ENCODE measurements at places on chromosomes 3 and 15.

DNA sequence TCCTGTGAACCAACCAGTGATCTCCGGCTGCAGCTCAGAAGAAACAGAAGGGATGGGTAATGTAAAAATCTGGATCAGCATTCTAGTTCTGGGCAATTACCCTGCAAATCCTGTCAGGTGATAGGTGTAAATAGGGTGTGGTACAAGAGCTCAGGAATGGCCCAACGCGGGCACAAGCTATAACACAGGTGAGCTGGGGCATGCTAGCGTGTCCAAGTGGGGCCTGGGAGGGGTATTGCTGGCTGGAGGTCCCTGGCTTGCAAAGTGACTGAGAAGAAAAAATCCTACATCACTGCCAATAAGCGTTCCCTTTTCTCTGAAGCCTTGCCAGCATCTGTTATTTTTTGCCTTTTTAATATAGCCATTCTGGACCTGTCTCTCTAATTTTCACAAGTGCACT, 9.7 kb upstream of the CHST2 start:
- DNase-seq = no peak

DNA sequence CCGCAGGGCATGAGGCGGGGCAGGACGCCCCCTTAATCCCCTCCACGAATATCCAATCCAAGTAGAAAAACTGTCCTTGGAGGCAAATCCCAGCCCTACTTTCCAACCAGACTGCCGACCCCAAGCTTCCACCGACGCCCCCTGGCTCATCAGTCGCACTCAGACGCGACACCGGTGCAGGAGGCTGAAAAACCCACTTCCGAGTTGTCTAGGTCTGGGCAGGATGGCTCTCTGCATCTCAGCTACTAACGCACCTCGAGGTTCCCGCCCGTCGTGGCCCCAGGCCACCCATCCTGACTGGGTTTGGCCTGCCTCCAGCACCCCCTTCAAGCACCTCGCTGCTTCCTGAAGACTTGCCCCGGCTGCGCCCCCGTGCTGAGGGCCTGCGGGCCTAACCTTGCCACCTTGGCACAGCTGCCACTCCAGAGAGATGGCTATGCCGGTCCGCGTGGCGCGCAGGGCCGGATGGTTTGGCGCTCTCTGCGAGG, 15.5 kb downstream of the RGMA start:
- DNase-seq = no peak

DNA sequence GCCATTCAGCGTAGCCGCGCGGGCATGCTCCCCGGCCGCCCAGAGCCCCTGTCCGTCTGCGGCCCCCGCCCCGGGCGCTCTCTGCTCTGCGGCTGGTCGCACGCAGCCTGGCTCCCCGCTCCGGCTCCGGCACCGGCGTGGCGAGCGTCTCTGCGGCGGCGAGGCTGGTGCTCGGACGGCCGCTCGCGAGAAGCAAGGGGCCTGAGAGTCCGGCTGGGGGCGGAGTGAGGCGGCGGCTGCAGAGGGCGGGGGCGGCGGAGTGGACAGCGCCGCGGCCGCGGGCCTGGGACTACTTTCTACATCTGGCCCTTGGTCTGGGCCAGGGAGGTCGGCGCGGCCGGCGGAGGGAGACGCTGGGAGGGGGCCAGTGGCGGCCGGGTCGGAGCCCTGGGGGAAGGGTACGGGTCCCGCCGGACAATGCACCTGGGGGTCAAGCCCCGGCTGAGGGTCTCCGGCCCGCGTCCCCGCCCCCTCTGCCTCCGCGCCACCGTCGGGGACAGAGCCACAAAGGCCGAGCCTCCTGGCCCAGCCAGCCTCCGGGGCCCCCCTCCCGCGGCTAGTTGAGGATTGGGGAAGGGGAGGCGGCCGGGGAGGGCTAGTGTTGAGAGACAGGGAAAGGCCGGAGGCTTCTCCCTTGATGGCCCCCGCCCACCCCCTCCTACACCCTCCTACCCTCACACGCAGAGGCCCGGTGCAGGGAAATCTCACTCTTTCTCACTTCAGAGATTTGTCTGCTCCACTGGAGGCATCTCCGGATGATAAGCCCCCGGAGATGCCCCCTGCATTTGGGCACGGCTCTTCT, at the start of gene PRTG:
Gene PRTG (minus strand): TSS at position 226 of the 802 bp plus-strand sequence. CDS start 221 bp downstream, at position 5.
- no peak for DNase-seq

- DNase-seq = no peak
Measured at GRCh38 chr3:133588035-133588434, 14.5 kb downstream of the CDV3 start.

GRCh38 chr3:45516829-45517228, 77.7 kb upstream of the LIMD1 start:
- DNase-seq = no peak

DNA sequence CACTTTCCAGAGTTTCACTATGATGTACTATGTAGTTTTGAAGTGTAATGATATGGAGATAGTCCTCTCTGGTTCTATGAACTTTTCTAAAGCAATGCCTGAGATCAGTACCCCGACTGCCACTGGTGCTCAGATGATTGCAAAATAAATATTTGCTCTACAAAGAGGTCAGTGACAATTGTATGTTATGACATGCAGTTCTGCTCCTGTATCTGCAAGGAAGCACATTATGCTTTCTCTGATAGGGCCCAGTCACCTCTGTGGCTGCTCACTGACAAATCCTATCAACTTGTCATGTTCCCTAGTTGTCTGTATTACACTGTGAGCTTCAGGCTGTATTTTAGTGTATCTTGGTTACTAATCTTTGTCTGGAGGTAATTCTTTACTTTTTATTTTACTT, 362.6 kb downstream of the ROBO1 start:
- DNase-seq = no peak

DNA sequence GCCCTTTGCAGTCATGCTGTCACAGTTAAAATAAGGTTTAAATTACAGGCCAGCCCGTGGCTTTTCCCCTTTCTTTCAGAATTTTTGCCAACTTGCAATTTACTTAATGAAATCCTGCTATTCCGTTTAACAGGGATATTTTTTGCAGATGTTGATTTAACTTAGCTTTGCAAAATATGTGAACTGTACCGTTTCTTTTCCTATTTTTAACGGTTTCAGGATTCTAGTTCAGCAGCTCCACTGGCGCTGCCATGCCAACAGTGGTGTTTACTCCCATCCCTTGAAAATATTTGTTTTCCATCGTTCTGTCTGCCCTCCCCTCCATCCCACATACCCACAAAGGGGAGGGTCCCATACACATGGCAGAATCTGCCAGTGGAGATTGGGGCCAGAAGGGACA, 54.3 kb downstream of the SMAD6 start:
- peak; percentile 13 for DNase-seq

DNA sequence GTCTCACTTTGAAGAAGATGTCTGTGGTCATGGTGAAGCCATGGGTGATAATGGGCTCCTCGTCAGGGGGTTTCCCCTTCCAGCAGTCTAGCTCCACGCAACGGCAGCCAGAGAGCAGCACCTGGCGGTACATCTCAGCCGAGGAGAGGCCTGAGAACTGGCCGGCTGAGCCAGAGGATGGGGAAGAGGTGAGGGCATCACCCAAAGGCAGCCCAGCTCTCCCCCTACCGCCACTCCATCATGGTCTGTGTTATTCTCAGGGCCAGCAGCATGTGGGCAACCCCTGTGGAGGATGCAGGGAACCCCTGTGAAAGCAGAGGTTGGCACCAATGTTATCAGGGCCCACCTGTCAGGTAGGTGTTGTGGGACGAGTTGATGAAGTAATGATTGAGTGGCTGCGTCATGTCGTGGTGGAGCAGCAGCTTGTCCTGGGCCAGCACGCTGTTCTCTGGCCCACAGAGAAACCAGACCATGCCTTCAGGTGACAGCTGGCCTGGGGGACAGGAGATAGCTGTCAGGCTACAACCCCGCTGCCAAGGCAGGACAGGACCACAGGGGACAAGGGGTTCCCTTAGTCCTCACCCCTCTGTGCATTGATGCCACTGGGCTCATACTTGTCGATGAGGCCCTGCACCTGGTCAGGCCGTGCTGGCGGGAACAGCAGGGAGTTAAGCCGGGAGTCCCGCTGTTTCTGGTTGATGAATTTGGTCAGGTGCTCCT, 9.4 kb downstream of the PLCB2 start:
- no peak for DNase-seq

GRCh38 chr15:27170851-27171250, 199.9 kb downstream of the GABRG3 start:
- no peak for DNase-seq

DNA sequence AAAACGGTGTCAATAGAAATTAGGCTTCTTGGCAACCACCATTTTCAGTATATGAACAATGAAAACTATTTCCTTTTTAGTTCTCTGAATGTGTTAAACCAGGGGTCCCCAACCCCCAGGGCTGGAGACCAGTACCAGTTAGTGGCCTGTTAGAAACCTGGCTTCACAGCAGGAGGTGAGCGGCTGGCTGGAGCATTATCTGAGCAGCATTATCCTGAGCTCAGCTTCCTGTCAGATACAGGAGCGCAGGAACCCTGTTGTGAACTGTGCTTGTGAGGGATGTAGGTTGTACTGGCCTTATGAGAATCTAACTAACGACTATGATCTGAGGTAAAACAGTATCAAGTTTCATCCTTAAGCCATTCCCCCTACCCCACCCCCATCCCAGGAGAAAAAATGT, 328.7 kb downstream of the ZBBX start:
- DNase-seq = no peak

DNA sequence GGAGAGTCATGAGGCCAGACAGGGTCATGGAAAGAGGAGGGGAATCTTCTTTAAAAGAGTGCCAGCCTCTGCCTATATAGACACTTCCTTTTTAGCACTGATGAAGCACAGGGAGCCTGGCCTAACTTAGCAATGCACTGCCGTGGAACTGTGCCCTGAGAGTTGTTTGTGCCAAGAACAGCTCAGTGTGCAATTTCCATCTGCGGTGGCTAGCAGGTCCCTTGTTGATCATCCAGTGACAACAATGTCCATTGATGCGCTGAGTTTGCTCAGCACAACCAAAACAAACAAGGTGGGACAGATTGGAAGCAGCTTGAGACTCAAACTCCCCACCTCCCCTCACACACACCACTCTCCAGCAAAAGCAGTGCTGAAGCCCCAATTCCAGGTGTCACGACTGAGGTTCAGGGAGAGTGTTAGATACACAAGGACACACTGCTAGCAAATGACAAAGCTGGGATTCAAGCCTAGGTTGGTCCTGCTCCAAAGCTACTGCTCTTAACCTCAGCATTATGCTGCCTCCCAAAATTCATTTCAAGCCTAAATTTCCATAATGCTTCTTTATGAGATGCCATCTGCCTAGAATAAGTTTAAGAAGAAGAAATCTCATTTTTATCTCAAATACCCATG, 316.6 kb upstream of the UBE2E2 start:
- DNase-seq = no peak

GRCh38 chr3:134879990-134880389, 84.9 kb downstream of the EPHB1 start:
- no peak for DNase-seq

DNA sequence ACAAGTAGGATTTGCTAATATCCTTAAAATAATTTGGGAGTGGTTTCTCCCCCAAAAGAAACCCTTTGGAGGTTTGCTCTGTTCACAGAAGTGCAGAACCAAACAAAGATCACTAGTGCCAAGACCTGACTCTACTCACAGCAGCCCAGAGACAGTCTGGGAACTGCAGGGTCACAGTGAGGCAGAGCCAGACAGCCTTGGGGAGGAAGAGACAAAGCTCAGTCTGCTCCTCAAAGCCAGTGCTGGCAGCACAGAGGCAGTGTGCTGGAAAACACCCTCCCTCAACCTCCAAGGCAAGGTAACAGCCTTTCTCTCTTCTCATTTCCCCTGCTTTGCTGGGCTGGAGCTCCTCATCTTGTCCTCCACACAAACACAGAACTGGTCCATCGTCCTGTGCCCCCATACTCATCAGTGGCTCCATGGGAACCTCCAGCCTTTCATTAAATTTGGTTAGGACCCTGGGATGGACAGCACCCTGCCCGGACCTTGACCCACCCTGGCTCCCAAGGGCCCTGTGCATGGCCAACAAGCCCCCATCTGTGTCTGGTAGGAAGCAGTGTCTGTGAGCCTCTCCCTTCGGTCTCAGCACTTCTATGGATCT, 12.6 kb downstream of the RAB6B start:
- no peak for DNase-seq

DNA sequence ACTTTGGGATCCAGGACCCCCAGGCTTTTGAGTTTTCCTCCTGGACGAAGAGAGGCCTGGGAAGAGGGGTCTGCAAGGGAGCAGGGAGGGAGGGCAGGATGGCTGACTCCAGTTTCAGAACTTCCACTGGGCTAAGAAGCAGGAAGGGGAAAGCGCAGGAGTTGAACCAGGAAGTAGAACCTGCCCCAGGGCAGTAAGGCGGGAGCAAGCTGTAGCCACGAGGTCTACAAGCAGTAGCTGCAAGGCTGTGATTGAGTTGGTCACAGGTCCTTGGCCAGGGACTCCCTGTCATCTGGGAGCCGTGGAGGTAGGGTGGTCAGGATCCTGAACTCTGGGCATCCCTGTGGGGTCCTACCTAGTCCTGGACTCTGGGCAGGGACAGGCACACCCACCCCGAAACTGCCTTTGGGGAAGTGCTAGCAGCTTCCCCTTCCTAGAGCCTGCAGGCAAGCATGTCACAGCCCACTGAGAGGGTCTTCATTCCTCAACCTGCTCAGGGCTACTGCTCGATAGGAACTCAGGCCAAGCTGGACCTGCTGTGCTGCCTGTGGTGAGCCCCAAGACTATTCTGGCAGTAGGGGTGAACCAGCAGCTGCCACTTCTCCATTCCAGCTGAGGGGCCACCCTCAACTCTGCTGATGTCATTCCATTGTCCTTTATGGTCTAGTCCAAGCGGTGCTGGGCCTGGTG, 5.8 kb upstream of the GNAI2 start:
- no peak for DNase-seq

GRCh38 chr3:98877132-98877531, 24.4 kb downstream of the DCBLD2 start:
- no peak for DNase-seq

GRCh38 chr15:88834211-88834812, 31.1 kb downstream of the ACAN start:
- no peak for DNase-seq

All from Peyer's patch (tissue), 4 donors.